RCC 7860 (cell line): ENCODE measurements at places on chromosomes 7 and 10.

- DNase-seq = no peak
These were observed 57.3 kb downstream of the ZNF438 start for GRCh38 chr10:30974355-30974754.

DNA sequence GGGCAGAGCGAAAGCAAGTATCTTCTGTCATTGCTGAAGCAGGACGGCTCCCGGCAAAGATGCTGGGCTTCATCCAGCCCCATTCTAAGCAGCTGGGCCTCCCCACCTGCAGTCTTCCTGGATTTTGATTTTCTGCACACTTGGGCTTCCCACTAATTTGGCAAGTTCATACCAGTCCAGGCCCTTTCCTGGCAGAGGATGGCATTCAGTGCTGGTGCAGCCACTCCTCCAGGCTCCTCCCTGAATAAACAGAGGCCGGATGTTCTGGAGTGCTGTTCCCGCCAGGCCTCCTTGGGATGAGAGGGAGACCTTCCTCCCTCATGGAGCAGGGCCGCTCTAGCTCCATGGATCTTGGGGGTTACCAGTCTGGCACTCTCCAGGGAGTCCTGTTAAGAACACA is 3.4 kb downstream of the BAG3 start:
- no peak for DNase-seq

DNA sequence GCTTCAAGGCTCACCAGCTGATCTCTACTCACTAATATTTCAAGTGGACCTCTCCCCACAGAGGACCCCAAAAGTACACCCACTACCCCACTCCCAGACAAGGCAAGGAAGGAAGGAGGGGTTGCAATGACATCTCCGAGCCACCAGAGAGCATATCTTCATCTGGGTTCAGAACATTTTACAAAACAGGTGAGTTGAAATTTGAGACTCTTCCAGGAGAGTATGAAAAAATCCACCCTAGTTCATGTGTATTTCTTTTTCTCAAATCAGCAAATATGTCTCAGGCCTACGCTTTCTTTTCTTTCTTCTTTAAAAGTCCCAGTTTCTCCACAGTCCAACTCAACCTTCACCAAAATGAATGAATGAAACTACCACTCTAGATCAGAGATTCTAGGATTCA is 61.9 kb downstream of the SGMS1 start:
- DNase-seq = no peak

GRCh38 chr7:41232086-41232485 is 470.8 kb downstream of the INHBA start:
- no peak for DNase-seq

- no peak for DNase-seq
These were observed 19.6 kb upstream of the PAPSS2 start for GRCh38 chr10:87640043-87640442.

DNA sequence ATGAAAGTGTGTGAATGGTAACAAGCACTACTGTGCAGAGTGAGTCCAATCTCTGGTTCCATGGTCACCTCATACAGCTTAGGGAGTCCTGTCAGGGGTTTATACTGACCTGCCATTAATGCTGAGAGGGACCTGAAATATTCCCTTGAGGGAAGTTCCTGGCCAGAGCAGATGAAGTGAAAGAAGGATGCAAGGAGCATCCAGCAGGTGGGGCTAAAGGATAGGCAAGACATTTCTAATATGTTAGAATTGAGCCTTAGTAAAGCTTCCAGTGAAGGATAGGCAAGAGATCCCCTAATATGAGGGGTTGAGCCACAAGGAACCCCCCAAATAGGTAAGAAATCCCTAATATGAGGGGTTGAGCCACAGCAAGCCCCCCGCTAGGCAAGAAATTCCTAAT is 25.5 kb upstream of the FAM221A start:
- no peak for DNase-seq

DNA sequence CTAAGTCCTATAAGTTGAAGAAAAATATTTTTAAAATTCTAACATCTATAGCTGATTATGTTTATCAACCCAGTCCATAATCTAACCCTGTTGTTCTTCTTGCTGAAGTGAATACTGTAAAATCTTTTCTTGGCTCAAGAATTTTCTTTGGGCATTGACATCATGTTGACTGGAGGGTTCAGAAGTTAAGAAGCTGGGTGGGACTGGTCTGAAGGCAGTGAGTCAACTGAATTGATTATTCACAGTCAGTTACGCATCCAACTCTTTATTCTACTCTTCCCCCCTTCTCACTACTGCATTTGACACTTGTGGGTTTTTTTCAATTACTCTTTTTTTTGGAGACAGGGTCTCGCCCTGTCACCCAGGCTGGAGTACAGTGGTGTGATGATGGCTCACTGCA is 31.0 kb downstream of the DENND2A start:
- no peak for DNase-seq

GRCh38 chr7:40329601-40330153 is 194.9 kb downstream of the SUGCT start:
- DNase-seq = peak; percentile 60

GRCh38 chr7:112414855-112415490 is 35.3 kb upstream of the IFRD1 start:
- peak; percentile 44 for DNase-seq

DNA sequence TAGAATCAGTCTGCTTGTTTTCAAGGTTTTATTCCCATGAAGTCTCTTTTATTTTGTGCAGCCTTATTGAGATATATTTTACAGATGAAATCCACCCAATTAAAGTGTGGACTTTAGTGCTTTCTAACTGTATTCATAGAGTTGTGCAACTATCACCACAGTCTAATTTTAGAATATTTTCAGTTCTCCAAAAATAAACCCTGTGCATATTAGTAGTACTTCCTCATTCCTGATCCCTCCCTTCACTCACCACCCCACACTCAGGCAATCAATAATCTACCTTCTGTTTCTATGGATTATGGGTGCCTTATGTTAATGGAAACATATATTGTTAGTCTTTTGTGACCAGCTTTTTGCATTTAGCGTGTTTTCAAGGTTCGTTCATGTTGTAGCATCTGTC is 185.7 kb upstream of the TMEM72 start:
- DNase-seq = no peak

- DNase-seq = no peak
These were observed 20.2 kb upstream of the FOXK1 start for GRCh38 chr7:4661871-4662270.

GRCh38 chr10:131889755-131890154 is 11.1 kb upstream of the PPP2R2D start:
- no peak for DNase-seq

GRCh38 chr10:99337311-99337811 is 8.2 kb downstream of the CNNM1 start:
- peak; percentile 44 for DNase-seq

- no peak for DNase-seq
These were observed 103.9 kb downstream of the CDK6 start for GRCh38 chr7:92732316-92733036.

DNA sequence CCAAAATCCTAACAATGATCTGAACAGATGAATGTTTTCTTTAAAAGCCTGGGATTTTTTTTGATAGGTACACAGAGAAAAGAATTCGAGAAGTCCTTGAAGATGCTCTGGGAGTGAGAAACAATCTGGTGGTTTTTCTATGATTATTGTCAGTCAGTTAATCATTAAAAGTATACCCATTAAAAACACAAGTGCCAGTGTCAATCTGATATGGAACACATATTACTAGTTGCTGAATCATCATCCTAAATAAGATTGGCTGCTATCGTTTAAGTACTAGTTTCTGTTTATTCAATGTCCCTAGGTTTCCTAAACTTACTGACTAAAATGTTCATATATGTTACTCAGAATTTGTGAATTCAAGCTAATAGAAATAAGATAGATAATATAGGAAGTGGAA is 16.1 kb downstream of the COL28A1 start:
- peak; percentile 48 for DNase-seq
